ENCODE measurements at places on chromosomes 6 and 20.

GRCh38 chr20:63102721-63103375 is 96.1 kb upstream of the BHLHE23 start:
- peak; percentile 39 for DNase-seq

- peak; percentile 39 for DNase-seq
Measured at GRCh38 chr6:163635731-163636364, 221.3 kb downstream of the QKI start.

DNA sequence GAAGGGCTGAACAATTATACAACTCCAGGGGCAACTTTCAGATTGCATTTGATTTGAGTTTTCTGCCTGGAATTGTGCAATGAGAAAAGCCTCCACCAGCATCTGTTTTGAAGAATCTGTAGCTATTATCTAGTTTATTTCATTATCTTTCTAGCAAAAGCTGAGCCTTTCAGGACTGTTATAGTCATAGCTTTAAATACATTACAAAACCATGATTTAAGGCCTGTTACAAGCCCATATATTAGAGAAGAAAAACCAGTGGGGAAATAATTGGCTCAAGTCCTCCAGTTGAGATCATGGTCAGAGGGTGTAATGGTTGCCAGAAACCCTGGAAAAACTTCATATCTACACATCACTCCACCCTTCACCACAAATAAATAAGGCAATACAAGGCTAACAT is 676.2 kb downstream of the HDGFL1 start:
- peak; percentile 9 for DNase-seq

DNA sequence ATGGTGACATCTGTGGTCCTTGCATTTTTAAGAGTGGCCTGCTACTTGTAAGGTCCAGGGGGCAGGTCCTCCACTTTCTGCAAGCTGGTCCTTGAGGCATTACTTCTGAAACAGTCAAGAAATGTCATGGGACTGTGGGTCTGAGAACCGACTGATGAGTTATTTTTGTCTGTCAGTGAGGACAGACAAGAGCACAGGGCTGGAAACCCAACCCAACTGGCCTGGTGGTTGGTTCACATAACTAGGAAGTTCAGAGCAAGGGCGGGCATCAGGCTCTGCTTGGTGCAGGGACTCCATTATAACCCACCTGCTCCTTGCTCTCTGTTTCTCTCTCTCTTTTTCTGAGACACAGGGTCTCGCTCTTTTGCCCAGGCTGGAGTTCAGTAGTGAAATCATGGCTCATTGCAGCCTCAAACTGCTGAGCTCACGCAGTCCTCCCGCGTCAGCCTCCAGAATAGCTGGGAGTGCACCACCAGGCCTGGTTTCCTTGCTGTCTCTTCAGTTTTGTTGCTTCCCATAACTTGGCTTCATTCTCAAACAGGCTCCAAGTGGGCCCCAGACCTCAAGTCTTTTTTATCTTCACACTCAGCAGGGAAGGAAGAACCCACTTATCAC is 9.2 kb downstream of the CST3 start:
- no peak for DNase-seq

DNA sequence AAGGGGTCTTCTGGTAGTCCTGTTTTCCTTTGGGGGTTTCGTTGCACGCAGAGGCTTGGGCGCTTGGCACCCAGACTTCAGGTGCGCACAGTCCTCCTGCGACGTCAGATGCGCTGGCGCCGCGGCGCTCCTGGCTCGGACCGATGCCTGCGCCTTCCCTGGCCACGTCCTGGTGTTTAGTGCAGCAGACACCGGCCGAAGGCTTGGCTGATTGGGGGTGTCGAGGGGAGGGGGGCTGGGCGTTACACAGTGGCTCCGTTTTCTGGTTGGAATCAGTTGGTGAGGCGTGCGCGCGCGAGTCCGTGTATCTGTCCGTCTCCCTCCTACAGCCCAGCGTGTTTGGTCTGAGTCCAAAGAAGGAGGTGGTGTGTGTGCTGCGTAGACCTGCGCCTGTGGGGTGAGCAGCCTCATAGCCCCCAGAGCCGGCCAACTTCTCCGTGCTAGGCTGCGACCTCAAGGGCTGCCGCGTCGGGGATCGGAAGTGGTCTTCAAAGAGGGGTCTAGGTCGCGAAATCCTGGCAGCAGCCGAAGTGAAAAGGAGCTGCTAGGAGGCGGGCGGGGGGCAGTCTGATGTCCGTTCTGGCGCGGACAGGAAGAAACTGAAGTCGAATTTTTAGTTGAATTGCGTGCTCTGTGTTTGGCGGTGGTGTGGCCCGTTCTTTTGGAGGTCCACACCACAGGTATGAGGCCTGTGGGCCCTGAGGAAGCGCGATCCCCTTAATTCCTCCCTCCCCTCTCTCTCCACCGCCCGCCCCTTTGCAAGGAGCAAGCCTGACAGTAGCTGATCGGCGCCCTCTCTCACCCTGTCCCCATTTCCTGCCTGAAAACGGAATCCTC is 1.5 kb downstream of the SYNDIG1 start:
- peak; percentile 68 for DNase-seq

GRCh38 chr6:7787137-7787608 is 61.3 kb downstream of the BMP6 start:
- DNase-seq: no peak

- DNase-seq: no peak
Measured at GRCh38 chr6:1482381-1483166, 93.2 kb downstream of the FOXF2 start.

GRCh38 chr6:64489763-64490162 is 854.2 kb downstream of the PHF3 start:
- peak; percentile 78 for DNase-seq

DNA sequence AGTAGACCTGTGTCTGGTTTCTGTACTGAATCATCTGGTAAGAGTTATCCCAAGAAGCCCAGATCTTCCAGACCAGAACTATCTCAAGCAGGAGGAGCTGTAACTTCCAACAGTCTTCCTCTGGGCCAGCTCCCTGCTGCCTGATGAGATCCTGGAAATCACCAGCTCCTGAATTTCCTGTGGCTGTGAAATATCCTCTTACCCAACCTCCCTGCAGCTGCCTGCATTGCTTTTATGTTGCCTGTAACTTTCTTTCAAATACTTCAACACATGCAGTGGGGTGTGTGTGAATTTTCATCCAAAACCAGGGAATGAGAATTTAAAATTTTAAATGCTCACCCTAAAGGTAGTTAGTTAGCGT is 160.5 kb upstream of the LAMP5 start:
- DNase-seq: no peak

DNA sequence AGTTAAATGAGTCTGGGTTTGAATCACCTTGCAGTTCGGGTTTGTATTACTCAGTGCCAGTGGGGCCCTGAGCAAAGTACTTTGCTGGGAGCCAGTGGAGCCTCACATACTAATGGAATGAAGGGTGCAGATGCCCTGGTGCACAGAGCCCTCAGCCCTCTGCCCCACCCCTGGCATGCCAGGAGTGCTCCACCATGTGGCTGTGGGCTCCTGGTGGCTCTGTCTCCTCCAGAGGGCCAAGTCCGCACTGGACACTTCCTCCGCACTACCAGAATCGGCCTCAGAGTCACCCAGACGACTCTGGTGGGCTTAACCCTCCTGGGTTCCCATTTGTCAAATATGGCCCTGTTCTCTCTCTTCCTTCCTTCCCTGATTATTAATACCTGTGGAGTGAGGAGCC is 94.0 kb downstream of the STK35 start:
- DNase-seq: no peak

DNA sequence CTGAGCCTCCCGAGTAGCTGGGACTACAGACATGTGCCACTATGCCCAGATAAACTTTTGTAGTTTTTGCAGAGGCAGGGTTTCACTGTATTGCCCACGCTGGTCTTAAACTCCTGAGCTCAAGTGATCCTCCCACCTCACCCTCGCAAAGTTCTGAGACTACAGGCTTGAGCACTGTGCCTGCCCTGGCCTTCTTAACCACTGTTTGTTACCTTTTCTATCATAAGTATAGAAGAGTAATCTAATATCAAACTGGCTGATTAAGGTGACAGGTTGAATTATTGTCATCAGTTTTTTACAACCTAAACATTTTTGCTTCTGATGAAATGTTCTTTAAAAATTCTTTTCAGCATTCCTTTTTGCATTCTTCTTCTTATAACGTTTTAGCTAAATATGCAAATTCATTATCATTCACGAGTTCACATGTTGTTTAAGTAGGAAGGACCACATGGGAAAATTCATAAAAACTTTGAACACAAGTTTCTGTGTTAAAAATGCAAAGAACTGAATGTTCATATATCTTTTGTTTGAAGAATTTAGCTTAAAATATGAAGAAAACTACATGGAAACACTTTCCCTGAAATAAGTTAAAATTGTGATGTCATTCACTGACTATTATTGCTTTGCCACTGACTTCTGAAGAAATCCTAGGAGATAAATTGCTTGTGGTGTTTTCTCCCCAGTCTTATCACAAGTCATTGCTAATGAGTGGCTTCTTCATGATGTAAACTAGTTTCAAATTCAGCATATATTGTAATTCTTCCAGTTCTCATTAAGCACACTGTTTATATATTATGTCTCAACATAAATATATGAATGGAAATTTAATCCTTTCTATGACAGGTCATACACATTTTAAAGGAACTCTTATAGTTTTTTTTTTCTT is 106.7 kb downstream of the ADGRB3 start:
- no peak for DNase-seq

- no peak for DNase-seq
Measured at GRCh38 chr20:25544734-25545133, 40.6 kb downstream of the NINL start.

DNA sequence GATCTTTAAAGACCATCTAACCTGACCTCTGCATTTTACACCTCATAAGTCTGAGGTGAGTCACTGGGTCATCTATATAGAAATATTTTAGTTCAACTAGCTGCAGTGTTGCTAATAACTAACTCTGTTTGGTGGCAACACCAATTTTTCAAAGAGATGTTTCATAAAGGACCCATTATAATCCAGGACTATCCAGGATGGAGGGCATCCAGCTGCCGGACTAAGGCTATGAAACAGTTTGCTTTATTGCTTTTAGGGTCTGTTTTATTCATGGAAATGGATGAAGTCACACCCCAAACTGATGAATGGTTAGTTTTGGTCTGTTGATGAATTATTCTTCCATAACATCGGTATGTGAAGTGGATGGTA is 204.2 kb upstream of the GMDS start:
- peak; percentile 6 for DNase-seq

DNA sequence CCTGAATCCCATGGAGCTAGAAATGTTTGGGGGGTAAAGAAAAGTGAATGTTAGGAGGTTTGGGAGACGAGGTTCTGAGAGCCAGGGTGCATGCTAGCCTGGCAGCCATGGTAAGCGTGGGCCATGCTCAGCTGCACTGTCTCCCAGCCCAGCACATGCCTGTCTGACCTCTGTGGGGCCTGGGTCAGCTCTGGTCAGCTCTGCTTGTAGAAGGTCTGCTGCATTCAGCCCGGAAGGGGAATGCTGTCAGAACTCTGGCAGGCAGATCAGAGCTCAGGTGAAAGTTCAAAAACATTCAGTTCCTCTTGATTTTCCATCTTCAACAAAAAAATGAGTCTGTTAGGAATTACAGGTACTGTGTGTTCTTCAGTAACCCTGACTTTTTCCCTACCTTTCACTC is 5.8 kb upstream of the GNRH2 start:
- no peak for DNase-seq

GRCh38 chr6:35919085-35919826 is 1.6 kb downstream of the SRPK1 start:
- peak; percentile 33 for DNase-seq

DNA sequence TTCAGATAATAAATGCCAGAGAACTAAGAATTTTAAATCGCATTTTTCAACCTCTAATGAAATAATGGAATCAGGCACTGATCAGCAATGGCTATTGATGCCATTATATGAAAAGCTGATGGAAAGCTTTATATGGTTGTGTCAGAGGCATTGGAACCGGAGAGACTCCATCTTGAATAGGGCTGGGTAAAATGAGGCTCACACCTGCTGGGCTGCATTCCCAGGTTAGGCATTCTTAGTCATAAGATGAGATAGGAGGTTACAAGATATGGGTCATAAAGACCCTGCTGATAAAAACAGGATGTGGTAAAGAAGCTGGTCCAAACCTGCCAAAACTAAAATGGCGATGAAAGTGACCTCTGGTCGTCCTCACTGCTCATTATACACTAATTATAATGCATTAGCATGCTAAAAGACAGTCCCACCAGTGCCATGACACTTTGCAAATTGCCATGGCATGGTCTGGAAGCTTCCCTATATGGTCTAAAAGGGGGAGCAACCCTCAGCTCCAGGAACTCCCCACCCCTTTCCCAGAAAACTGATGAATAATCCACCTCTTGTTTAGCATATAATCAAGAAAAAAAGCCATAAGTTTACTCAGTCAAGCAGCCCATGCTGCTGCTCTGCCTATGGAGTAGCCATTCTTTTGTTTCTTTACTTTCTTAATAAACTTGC is 40.2 kb upstream of the CD83 start:
- DNase-seq: no peak

DNA sequence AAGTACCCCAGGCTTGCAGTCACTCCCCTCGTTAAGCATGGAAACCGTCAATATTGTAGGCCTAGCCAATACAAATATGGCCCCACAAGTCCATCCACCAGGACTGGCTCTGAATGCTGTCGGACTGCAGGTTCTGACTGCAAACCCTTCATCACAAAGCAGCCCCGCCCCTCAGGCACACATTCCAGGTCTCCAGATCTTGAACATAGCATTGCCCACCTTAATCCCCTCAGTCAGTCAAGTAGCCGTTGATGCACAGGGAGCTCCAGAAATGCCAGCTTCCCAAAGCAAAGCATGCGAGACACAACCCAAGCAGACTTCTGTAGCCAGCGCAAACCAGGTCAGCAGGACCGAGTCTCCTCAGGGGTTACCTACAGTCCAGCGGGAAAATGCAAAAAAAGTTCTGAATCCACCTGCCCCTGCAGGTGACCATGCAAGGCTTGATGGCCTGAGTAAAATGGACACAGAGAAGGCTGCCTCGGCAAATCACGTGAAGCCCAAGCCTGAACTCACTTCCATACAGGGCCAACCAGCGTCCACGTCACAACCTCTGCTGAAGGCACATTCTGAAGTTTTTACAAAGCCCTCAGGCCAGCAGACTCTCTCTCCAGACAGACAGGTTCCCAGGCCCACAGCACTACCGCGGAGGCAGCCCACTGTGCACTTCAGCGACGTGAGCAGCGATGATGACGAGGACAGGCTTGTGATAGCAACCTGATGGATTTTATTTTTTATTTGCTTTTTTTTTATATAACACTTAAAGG is 126.2 kb upstream of the EDN1 start:
- DNase-seq: no peak

- no peak for DNase-seq
Measured at GRCh38 chr6:161379834-161380582, 106.1 kb upstream of the AGPAT4 start.
